WTC11 (cell line): ENCODE measurements at places on chromosomes 2 and 18.

DNA sequence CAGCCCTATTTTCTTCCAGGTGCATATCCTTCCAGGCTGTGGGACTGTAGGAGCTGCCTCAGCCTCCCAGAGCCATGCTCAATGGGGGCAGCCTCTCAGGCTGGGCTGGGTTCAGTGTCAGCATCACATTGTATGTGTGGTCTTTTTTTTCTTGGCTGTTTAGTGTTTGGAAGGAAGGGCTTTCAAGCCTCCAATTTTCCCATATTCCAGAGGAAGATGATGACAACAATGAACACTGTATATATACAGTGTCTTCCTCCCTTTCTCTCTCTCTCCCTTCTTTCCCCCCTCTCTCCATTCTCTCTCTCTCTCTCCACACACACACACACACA lies 326.4 kb downstream of the DYSF start:
- no peak for DNase-seq

DNA sequence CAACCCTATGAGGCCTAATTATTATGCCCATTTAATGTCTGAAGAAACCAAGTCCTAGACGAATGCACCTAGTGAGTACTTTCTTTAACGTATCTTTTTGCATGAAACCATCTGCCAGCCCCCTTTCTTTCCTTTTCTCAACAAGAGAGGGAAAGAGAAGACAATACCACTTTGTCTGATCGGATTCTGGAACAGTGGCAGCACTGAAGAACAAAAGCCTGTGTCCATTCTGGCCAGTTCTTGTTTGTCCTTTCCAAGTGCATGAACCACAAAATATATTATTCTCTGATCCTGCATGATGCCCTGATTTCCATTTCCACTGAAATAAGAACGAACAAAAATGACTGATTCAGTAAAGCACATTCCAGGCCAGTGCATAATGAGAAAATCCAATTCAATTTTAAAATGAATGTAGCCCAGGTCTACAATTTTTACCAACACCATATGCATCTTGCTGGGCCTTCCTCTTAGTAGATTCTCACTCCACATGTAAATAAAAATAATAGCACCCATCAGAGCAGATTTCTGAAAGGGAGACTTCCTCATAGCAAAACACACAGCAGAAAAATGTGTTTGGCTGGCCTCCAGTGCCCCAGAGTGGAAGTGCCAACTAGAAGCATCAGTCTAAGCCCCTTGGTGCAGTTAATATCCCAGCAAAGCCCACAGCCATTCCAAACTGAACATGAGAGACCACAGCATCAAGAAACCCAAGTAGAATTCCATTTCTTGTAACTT lies 422.6 kb upstream of the ID2 start:
- DNase-seq, result no peak

- no peak for DNase-seq
These were observed 38.8 kb upstream of the OTOS start for GRCh38 chr2:240179186-240179815.

GRCh38 chr18:49668574-49669275 lies 106.9 kb downstream of the LIPG start:
- peak; percentile 21 for DNase-seq

DNA sequence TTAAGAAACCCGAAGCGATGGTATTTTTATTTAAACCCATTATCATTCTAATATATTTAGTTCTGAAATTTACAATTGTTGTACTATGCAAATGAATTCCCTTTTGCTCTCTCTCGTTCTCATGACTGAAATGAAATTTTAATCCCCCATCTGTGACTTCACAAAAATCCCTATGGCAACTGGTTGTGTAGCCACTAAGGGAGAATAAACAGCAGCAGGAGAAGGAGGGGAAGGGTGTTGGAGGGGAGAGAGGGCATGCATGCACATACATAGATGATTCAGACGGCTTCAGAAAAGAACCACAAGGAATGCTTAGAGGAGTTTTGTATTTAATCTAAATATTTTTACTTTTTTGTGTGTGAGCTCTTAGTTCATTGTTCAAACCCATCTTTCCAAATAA lies 36.8 kb downstream of the CPS1 start:
- DNase-seq, result no peak

DNA sequence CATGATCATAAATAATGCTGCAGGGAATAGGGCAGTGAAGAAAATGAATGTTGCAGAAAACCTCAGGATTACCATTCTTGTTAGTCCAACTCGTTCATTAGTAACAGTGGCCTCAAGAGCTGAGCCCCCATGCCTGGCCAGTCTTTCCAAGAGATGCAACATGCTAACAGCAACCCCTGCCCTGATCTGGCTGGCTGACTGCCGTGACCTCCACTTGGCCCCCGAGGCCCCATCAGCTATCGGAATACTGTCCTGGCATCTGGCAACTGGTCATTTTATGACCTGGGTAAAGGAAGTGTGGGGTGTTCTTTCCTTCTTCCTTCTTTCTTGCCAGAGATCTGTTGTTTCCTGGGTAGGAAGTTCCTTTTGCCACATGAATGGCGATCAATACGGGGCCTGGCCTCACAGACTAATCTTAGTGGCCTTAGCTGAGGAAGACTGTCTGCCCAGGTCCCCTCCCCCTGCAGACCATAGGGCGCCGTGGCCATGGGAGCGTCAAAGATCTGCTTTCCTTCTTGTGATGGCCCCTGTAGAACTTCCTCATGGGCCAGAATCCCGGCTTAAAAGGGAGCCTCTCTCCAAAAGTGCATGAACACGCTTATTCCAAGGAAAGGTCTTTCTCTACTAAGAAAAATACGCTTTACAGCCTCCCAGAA lies 10.6 kb upstream of the TRABD2A start:
- no peak for DNase-seq

DNA sequence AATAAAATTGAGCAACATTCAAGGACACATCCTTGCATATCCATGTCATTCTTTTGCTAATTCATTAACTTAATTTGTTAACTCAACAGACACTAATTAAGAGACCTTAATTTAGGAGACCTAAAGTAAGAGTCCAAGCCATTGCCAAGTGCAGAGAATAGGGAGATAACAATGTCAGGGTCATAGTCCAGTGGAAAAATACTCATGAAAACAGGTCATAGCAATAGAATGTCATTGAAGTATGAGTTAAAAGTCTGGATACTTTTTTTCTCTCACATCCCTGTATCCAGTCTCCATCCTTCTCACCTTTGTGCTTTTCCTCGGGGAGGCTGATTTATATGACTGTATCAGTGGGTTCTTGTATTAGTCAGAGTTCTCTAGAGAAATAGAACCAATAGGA lies 26.6 kb upstream of the DPP4 start:
- DNase-seq, result no peak

DNA sequence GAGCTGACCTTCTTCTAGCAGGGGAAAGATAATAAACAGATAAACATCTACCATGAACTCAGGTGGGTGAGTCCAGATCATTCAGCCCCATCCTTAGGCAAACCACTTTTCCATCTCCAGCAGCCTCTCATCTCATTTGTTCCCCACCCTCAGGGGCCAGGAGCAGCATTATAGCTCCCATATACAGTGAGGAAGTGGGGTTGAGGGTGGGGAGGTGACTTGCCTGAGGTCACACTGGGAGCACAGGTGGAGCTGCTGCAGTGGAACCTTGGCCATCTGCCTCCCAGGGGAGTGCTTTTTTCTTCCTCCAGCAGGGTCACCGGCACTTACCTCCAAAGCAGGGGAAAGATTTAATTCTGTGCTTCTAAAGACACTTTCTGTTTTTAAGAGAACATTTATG lies 212.5 kb upstream of the SMAD2 start:
- DNase-seq, result no peak

- DNase-seq, result no peak
These were observed 19.8 kb downstream of the TMEM185B start for GRCh38 chr2:120203251-120204021.

DNA sequence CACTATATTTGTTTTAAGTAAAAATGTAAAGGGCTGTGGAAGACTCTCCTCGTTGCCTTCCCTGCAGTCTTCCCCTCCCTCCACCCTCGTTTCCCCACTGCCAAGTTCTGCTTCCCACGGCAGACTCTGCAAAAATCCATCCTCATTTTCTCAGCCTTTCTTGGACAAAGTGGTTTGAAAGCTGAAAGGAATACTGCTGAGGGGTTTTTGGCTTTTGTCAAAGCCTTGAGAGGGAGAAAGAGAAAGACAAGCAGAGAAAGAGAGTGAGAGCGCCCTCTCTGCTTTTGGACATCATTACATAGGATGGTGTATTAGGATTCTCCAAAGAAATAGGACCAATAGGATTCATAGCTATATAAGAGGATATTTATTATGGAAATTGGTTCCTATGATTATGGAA lies 455.9 kb upstream of the SOX11 start:
- DNase-seq, result no peak

GRCh38 chr2:19352946-19353720 lies 5.3 kb downstream of the OSR1 start:
- peak; percentile 36 for DNase-seq

DNA sequence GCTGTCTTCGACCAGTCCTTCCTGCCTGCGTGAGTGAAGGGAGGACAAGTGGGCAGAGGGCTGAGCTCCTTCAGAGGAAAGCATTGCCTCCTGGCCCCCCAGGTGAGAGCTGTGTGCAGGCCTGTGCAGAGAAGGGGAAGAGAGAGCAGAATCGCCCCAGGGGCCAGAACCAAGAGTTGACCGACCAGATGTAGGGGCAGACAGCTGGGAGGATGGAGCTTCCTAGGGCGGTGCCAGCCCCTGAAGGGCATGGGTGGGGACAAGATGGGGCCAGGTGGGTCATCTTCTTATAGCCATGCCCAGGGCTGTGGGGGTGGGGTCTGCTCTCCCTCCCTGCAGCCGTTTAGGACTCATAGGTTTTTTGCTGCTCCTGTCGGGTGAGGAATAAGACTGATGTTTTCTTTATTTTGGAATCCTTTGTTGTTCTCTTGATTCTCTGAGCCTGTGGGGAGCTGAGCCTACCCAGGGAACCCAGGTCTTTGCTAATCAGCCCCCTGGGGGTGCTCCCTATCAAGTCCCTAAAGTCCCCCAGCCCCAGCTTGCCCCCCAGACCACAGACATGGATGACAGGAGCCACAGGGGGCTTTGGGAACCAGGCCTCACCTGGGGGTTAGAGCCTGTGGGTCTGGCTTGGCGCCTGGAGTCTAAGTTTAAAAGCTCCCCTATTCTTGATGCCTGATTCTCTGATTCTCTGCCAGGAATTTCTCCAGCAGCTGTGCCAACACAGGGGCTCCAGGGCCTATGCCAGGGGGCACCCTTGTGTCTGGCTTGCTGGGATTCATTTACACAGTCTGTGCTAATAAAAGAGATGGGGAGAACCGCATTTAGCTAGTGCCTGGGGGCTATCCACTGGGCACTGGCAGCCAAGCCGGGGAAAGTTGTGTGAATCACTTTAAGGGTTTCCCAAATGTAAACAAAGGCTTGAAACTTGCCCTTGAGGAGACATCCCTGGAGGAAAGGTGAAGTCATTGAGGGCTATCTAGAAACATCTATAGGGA lies 9.3 kb upstream of the EFHD1 start:
- no peak for DNase-seq

DNA sequence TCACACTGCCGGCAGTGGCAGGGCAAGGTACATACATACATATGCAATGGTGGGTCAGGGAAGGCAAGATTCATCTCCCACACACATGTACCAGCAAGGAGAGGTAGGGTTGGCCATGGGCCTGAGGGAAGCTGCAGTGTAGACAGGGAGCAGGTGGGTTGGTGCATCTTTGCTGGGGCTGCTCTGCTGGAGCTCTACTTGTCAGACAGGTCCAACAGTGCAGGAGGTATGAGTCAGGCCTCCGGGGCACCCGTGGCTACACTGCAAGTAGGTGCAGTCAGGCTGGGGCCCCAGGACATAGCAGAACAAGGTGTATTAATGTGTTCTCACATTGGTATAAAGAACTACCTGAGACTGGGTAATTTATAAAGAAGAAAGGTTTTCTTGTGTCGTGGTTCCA lies 281.1 kb upstream of the COL3A1 start:
- DNase-seq, result no peak

- DNase-seq, result no peak
These were observed 494.5 kb downstream of the RNF144A start for GRCh38 chr2:7411691-7412090.

GRCh38 chr2:120670371-120670770 lies 65.3 kb upstream of the GLI2 start:
- no peak for DNase-seq

DNA sequence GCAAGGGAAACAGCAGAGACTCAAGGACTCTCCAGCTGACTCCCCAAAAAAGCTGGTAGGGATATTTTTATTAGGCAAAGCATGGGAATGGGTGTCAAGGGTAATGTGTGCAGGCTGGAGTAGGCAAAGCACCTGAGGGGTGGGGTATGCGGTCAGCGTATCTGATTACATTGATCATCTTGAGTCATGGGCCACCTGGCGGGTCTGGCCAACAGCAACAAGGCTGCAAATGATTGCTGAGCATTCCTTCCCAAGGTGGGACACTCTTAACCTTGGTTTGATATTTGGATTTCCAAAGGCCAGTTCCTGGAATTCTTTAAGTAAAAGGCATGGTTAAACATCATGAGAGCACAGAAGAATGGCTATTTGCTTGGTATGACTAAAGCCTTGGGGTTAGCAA lies 32.6 kb upstream of the CCBE1 start:
- DNase-seq, result no peak

- no peak for DNase-seq
These were observed 278.4 kb downstream of the AGPS start for GRCh38 chr2:177670791-177671535.

DNA sequence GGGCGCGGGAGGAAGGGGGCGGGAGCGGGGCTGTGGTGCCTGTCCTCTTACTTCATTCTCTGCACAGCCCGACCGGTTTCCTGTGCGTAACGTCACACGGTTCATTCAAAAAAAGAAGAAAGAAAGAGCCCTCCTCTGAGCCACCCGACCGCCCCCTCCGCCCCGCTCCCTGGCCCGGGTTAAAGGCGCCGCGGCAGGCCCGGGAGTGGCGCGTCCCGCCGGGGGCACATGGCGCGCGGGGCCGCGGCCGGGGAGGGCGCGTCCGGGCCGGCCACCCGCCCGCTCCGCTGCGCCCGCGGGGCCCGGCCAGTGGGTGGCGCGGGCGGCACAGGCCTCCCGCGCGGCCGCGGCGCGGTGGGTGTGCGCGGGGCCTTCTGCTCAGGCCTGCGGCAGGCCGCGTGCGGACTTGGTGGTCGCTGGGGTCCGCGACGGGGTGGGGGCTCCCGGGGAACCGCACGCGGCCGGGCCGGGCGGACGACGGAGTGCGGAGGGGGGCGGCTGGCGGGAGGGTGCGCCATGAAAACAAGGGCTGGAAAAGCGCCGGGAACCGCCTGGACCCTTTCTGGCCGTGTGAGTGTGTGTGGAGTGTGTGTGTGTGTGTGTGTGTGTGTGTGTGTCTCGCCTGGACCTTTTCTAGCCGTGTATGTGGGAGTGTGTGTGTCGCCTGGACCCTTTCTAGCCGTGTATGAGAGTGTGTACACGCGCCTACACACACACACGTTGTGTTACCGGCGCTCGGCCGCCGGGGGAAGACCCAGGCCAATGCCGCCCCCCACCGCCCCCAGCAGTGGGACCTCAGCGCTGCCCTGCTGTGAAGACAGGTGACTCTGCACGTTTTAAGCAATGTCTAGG lies 780 bp upstream of the BCL2 start:
- peak; percentile 60 for DNase-seq

DNA sequence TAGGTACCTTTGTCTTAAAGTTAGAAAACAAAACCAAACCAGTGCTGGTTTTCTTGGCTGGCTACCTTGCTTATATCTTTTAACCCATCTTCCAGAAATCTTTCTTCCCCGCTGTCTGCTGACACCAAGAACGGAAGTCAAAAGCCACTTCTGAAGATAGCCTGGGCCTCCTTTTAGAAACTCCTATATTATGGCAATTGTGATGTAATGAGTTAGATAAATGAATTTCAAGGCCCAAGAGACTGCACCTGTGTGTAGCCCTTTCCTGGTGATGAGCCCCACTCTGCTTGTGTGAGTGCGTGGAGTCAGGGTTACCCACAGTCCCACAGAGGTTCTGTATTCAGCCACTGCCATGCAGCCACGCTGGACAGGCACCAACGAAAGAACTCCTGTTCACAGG lies 60.7 kb downstream of the ARMC9 start:
- no peak for DNase-seq
